ENCODE measurements at places on chromosomes 11 and 22.

- no peak for DNase-seq
Measured at GRCh38 chr11:89456681-89457080, 34.5 kb downstream of the NOX4 start.

- no peak for DNase-seq
Measured at GRCh38 chr22:45237065-45237990, 3.4 kb downstream of the KIAA0930 start.

GRCh38 chr11:26470992-26471391 lies 101.1 kb downstream of the MUC15 start:
- DNase-seq: no peak

GRCh38 chr11:72817966-72818365 lies 3.8 kb downstream of the ATG16L2 start:
- no peak for DNase-seq

- no peak for DNase-seq
Measured at GRCh38 chr11:114326776-114327175, 30.6 kb downstream of the NNMT start.

- DNase-seq: no peak
Measured at GRCh38 chr11:32331792-32332191, 103.5 kb downstream of the WT1 start.

- DNase-seq: no peak
Measured at GRCh38 chr11:73467505-73467904, 91.3 kb downstream of the RELT start.

DNA sequence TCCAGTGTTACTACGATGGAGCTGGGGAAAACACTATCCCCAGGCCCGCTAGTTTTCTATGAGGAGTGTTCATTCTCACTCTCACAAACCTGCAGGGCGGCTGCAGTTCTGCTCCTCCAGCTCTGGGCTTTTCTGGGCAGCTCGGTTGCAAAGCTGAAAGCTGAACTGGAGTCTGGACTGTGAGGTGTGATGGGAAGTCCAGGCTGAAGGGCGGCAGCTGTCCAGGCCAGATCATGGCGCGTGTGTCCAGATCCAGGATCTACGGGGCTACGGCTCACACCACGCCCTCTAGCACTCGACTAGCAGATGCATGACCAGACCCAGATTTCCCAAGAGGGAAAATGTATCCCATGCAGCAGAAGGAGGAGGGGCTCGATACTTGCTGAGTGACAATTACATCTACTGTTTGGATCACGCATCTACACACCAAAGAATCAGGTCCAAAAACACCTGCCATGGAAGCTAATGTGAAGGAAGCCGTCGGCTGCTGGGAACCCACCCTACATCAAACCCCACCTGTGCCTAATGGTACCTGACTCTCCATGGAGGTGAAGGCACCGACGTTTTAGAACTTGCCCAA lies 555.0 kb downstream of the BRD1 start:
- DNase-seq: no peak

DNA sequence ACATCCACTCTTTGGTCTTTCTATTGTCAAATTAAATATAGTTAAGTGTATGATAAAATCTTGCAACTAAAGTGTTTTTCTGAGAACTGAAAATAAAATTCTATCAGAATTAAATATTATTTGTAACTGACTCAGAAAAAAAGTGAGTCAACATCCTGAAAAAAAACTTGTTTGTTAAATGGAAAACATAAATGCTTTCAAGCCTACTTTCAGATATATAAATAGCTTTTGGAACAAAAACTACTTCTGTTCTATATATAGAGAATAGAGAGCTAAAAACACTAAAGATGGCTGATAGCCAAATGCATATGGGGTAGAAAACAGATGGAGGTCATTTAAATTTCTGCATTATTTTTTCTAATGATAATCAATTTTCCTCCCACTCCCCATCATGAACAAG lies 61.8 kb downstream of the PIK3C2A start:
- no peak for DNase-seq
